ENCODE measurements at places on chromosomes 3 and 15.

- DNase-seq, result no peak
These were observed 51.0 kb downstream of the NR2F2 start for GRCh38 chr15:96381463-96381862.

DNA sequence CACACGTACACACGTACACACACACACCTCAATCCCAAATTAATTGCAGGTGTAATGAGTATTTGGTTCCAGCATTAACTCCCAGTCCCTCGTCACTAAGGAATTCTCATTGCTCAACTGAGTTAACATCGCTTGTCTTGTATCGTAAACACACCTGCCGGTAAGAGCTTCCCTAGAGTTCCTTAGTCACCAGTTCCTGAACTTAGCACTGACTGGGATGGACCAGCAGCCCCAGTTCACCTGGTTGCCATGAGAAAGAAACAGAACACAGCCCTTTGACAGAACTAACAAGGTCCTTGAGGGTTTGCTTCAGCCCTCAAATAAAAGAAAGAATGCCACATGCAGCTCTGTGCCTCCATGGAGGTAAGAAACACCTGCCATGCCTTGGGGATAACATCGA is 66.3 kb upstream of the SLCO3A1 start:
- DNase-seq, result no peak

GRCh38 chr3:152199102-152199840 is 69.5 kb upstream of the MBNL1 start:
- no peak for DNase-seq

DNA sequence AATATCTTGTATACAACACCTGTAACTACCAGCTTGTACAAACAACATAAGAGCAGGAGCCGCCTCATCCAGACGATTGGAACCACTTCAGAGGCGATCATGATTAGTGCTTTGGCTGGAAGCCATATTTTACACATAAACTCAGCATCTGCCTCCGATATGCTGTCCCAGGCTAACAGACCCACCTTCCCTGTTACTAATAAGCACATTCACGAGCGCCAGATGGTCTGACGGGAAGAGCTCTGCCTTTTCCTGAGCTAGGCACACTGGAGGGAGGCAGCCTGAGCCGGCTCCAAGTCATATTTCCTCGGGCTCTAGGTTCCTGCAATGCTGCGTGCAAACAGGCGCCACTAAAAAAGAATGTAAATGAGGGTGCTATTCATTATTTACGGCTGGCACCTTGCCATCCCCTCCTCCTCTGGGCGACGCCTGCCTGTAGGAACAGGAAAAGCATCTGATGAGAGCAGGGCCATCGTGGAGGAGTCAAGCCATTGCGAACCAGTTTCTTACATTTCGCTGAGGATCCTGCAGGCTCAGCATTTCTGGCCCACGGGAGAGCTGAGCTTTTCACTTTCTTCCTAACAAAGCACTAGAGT is 98.2 kb downstream of the ANXA2 start:
- DNase-seq, result no peak

GRCh38 chr15:52018244-52018643 is 775 bp upstream of the MAPK6 start:
- no peak for DNase-seq

DNA sequence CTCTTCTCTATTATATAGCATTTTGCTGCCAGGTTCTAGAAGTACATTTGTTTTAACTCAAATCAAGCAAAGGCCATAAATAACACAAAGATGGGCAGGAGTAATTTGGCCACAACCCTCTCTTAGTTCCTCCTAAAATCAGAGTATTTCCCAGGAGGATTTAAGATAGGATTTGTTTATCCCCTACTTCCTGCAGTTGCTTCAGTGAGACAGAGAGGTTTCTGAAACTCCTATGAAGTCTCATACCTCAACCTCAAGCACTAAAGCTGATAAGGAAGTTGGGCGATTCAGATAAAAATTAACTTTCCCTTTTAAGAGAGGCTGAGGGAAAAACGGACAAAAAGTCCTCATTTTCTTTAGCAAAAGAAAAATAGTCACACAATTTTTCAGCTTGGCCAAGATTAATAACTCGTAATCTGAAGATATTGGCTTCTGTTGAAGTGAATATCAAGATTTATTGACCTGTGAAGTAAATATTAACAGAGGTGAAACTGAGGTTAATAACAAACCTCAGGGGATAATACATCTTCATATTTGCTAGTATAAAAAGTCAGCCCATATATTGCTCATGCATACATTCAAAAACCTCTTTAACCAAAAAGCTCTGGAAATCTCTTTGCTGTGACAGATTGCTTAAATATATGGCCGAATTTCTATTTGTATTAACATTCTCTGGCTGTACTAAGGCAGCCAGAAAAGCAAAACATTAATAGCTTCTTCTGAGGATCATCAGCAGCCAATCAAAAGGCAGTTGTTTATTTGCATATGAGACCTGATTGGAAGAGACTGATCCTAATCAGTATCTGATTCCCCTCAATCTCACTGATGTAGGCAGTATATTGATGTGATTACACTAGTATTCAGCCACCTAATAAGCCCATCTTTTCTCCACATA is 90.6 kb upstream of the GADL1 start:
- DNase-seq, result no peak

DNA sequence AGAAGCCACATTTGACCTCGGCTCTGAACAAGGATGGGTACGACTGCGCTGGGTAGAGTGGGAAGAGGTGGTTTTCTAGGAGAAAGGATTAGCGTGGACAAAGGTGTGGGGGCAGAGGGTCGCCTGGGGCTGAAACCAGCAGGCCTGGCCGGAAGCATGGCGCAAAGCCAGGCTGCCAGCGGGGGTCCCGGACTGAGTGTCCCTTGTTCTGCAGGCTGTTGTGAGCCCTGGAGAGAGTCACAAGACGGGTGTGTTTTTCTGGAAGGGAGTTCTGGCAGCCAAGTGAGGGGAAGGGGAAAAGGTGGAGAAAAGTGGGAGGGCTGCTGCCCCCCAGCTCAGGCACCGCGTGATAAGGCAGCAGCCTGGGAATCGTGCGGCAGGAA is 98.5 kb upstream of the MEF2A start:
- no peak for DNase-seq

DNA sequence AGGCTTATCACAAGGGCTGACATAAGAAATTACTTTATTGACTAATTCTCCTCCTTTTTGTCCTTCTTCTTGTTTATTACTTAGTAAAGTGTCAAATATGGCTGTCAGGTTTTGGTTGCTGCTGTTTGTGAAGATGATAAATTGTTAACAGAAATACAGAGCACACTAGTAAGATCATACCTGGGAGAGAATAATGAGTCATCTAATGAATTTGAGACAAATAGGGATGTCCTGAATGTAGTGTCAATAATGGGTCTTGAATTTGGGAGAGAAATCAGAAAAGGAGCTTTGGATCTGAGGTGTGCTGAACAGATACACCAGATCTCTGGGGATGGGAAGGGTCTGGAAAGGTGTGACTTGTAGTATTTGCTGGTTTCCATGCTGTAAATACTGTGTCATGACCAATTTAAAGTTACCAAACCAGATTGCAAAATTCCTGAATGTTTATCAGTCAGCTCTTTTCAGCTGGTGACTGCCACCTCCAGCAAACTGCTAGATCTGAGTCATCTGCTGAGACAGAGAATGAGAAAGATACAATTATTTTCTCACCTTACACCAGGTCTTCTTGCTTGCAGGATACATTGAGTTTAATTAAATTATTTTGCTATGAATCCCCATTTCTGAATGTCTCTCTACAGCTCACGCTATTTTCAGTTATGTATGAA is 76.7 kb upstream of the SATB1 start:
- no peak for DNase-seq

DNA sequence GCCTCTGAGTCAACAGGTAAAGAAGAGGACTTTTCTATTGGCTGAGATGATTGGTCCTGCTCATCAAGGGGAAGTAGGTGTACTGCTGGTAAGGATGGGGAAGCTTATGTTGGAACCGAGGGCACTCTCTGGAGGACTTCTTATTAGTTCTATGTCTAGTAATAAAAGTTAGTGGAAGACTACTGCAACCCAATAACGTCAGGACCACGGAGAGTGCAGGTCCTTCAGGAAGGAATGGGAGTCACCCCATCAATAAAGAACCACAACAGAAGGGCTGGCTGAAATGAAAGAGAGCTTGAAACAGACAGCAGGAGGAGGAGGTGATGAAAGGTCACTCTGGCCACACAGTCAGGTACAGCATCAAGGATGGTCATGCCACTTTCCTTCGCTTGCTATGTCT is 68.8 kb upstream of the PRR23E start:
- no peak for DNase-seq

DNA sequence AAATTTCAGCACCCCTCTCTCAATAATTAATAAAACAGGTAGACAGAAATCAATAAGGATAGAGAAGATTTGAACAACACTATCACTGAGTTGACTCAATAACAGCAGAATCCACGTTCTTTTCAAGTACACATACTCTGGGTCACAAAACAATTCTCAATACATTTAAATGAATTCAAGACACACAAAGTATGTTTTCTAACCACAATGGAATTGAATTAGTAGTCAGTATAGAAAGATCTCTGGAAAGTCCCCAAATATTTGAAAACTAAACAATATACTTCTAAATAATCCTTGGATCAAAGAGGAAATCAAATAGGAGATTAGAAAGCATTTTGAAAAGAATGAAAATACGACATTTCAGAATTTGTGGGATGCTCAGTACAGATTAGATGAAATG is 40.0 kb downstream of the TKT start:
- no peak for DNase-seq

GRCh38 chr3:160665784-160666526 is 11.0 kb upstream of the ARL14 start:
- DNase-seq, result no peak

DNA sequence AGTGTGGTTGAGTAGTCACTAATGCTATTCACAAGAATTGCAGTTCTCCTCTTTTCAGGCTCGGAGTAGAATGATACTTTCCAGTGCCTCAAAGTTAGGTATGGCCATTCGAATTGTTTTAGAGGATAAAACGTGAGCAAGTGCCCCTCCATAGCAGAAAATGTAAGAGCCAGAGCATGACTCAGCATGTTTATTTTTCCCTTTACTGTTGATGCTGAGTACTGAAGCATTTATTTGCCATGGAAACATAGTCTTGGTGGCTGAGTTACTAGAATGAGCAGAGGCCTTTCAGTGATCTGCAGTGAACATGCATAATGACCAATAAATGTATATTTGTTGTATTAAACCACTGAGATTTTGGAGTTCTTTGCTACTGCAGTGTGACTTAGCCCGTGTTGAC is 540.6 kb downstream of the NLGN1 start:
- no peak for DNase-seq

DNA sequence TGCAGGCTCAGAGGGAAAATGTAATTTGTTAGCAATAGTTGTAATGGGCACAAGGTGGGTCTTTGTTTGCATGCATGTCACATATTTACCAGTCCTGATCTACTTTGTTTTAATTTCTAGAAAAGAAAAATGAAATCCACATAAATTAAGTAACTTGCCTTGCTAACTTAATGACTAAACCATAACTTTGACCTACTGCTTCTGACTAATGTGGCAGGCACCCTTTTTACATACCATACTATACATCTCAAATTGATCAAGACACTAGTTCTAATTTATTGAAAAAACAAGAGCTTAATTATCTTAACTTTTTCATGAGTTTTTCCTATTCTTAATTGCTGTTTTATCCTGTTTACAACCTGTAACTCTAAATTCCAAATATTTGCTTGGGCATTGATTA is 93.2 kb downstream of the ATP11B start:
- DNase-seq, result no peak

Measured in stimulated activated CD8-positive, alpha-beta memory T cell treated with anti-CD3 and anti-CD28 coated beads, Interleukin-2, amount 100 ng/mL, for 1 hour (primary cell).